EH (cell line): ENCODE measurements at places on chromosomes 11 and 22.

GRCh38 chr22:44999687-45000086 lies 10.1 kb downstream of the PHF21B start:
- DNase-seq: no peak

- no peak for DNase-seq
These were observed 18.3 kb upstream of the SHISAL1 start for GRCh38 chr22:44330744-44331660.

DNA sequence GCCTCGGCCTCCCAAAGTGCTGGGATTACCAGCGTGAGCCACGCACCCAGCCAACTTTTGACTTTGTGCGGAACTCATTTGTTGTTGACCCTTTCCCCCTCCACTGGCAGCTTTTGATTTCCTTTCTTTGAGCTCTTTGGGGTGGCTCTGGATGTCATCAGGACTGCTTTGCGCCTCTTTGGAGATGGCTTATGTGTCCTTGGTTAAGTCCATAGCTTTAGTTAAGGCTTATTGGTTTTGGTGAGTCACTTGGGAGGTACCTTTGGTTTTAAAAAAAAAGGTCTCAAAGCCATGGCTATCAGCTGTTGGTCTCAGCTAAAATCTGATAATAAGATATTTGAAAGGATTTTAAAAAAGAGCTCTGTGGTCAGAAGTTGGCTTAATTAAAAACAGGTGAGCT lies 5.1 kb upstream of the ARSA start:
- no peak for DNase-seq

- no peak for DNase-seq
These were observed 85.5 kb upstream of the WNT11 start for GRCh38 chr11:76291576-76292526.

DNA sequence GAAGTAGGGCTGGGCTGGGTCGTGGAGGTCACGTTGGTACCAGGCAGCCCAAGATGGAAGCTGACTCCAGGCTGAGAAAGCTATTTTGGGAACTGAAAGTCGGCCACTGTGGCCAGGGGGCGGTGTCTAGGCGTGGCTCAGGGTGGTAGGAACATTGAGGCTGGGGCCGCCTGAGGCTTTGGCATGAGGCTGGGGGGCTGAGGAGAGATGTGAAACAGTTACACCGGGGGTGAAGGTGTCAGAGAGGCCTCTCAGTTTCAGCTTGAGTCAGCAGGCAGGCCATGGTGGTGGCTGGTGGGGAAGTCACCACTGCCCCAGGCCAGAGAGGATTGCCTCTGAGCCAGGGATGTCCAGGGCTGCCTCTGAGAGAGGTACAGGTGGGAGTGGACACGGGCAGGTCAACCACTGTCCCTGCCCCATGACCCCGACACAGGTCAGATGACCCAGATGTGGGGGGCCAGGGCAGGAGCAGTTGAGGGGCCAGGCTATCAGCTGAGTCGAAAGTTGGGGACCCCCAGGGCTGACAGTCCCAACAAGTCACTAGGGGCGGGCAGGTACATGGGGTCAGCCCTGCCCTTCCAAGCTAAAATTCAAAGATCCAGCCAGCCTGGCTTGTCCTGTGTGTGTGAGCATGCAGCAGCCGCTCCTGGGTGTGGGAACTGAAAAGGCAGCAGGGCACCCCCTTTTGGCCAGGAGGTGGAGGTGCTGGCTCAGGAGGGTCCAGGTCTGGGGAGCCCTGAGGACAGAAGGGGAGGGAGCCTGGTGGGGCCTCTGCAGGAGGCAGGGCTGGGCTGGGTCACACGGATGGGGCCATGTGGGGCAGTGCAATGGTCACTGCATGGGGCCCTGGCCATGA lies 7.2 kb downstream of the KCNK7 start:
- DNase-seq: peak; percentile 59

DNA sequence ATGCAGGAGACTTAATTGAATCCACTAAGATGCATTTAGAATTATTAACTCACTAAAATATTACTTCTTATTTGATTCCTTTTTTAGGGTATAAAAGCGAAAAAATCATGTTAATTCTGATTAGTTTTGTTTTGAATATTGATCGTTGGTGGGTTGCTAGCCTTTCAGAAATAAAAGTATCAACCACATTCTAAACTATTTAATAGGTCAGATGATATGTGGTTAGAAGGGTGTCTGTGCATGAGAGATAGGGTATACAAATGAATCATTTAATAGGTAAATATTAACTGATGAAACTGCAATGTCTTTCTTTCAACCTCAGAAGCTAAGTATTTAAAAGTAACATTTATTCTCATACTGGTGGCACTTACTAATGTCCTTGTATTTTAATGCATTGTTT lies 515.1 kb downstream of the CNTN5 start:
- DNase-seq: no peak

GRCh38 chr11:13298765-13299164 lies 21.2 kb downstream of the BMAL1 start:
- no peak for DNase-seq

DNA sequence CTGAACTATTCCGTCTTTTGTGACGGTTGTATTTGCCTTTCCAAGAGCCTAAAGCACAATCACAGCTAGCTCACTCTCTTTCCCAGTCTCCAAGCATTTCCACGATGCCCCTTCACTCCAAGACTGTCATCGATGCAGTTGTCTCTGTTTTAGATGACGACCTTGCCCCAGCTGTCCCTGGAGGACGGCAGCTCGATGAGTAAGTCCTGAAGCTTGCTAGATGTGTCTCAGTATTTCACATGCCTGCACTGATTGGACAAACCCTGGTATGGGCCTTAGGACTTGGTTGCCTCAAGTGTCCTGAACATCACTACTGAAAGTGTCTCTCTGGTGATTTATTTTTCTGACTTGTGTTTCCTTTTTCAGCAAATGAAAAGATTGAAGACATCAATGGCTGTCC lies 129.9 kb downstream of the NAV2 start:
- DNase-seq: peak; percentile 57

GRCh38 chr11:86592047-86592591 lies 80.3 kb downstream of the ME3 start:
- DNase-seq: peak; percentile 86

DNA sequence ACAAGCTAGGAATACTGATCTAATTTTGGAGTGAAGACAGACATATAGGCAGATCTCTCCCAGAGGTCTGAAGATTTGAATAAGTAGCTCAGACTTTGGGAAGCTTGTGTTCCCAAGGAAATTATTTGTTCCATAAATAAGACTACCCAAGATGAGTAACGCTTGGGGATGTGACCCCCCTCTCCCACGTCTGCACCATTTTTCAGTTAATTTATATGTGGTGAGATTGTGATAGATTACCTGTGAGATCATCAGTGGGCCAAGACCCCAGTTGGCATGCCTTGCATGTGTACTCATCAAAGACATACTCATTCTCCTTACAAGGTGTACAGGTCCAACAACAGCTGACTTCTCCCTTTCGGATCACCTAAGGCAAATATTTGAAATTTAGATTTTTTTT lies 252.8 kb upstream of the CTSC start:
- no peak for DNase-seq

DNA sequence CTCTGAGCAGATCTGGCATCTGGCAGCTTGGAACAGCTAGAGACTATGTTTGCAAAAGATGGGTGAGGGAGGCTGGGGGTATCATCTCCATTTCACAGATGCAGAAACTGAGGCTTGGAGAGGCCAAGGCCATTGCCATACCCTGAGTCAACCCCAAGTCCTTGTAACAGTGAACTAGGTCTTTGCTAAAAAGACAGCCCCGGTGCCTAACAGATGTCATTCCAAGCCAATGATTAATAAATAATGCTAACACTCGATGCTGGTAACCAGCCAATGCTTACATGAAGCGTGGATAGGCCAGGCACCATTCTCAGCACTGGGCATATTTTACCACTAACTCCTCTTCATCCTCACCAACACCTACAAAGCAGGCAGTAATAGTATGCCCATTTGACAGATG lies 164.0 kb downstream of the MN1 start:
- DNase-seq: peak; percentile 69

GRCh38 chr22:45239681-45240051 lies 1.0 kb downstream of the KIAA0930 start:
- no peak for DNase-seq

- DNase-seq: peak; percentile 56
These were observed 48.5 kb downstream of the PPP6R3 start for GRCh38 chr11:68509066-68509465.

GRCh38 chr11:117011541-117011898 lies 86.7 kb downstream of the SIK3 start:
- no peak for DNase-seq

GRCh38 chr22:40898850-40899357 lies 37.0 kb upstream of the DNAJB7 start:
- peak; percentile 72 for DNase-seq

GRCh38 chr11:87306262-87306851 lies 268.6 kb downstream of the TMEM135 start:
- DNase-seq: no peak

DNA sequence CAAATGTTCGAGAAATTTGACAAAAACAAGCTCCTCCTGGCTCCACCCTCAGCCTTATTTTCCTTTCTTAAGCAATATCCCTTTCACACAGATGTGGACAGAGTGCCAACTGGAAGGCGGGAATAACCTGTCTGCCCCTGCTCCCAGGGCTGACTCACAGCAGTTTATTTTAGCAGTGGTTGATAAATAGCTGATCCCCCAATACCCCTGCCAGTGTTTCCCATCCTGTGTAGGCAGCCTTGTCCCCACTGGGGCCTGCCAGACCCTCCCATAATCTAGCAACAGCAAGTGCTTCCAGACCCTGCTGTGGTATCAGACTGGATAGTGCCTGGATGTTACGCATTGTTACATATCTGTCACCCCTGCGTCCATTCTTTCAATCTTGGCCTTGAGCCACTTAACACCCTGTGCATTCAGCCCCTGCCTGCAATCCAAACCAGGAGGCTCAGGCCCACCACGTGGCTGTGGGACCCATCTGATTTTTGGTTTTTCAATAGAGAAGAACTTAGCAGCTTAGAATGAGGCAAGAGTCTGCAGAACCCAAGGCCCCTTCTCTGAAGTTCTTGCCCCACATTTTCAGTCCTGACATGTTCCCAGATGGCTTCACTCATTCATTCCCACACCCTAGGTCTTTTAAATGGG lies 53.7 kb downstream of the PARVA start:
- DNase-seq: peak; percentile 84

- DNase-seq: no peak
These were observed 6.3 kb upstream of the SMIM35 start for GRCh38 chr11:118092907-118093571.

DNA sequence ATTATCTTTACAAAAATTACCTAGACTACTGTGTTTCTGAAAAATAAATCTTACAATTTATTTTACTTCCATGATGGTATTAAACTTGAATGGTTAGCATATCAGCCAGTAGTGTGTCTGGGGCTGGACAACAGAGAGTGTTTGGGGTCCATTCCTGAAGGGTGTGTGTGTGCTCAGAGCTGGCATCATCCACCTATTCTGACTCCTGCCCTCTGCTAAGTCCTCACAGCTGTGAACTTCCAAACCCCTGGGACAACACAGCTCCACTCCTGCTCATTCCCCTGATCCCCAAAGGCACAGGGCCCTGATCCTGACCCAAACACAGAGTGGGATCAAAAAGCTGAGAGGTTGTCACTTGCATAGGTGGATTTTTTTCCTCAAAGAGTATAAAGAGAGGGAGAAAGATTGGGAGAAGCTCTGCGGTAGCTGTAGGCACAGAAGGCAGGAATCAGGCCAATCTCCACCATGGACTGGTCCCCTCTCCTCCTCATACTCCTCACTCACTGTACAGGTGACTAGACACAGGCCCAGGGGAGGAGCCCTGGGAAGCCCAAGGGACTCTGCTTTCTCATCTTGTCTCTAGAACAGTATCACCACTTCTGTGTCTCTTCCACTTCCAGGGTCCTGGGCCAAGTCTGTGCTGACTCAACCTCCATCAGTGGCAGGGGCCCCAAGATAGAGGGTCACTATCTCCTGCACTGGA lies 55.7 kb upstream of the TOP3B start:
- peak; percentile 25 for DNase-seq

DNA sequence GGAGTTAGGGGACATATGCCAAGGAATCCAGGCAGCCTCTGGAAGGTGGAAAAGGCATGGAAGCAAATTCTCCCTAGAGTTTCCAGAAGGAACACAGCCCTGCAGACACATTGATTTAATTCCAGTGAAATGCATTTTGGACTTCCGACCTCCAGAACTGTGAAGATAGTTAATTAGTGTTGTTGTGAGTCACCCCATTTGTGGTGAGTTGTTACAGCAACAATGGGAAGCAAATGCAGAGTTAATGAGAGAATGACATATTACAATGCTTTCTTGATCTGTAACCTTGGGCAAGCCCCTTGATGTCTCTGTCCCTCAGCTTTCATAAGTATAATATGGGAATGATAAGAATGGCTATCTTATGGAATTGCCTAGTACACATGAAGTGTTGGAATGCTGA lies 178.7 kb downstream of the KIRREL3 start:
- no peak for DNase-seq

DNA sequence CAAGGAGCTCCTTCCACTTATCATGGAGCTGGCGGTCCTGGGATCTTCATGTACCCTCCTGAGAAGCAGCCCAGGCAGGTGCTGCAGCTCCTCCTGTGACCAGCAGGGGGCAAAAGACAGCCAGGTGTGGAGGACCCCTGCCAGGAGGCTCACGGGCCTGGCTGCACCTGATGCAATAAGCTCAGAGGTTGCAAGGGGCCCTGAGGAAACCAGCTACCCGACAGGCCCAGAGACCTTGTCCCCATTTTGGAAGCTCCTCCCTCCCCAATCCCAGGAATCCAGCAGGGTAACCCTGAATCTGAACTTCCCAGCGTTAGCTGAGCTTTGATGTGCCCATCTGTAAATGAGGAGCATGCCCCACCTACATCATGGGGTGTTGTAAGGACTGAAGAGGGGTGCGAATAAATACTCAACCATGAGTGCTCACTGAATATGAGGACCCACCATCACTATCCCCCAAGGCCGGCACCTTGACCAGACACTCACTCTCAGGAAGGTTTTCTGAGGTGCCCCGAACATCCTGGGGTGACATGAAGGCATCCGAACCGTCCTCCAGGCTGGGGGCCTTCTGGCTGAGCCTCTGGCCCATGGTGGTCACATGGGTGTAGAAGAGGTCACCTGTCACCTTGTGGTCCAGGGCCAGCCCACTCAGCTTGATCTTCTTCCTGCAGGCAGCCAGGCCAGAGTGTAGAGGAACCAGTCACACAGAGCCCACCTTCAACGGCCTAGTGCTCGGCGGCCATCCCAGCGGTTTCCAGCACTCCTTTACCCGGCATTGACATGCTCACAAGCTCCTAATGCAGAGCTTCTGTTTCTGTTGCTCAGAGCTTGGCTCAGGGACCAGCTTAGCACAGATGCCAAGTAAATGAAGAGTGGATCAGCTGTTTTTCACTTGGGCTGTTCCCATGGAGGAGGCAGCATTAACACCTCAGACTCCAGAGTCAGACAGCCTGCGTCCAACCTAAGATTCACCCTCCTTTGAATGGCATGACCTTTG lies 21.7 kb downstream of the SLC43A1 start:
- DNase-seq: peak; percentile 37

- DNase-seq: peak; percentile 36
These were observed 1.2 kb downstream of the MRPL17 start for GRCh38 chr11:6681949-6682348.

- peak; percentile 97 for DNase-seq
These were observed 48.9 kb downstream of the RTL6 start for GRCh38 chr22:44449061-44449682.
